ENCODE measurements at places on chromosomes 1 and 21. TPM values are rescaled to one million over a fixed set of nuclear protein-coding genes. Genes with fewer than 3 reads are reported as not detected.
A peak's percentile ranks its signal among the peaks of the same experiment; 100 is the strongest.

The BMP8A gene
- total RNA-seq = not detected

The GNB1 gene
- 58.1 TPM for total RNA-seq

The EDN2 gene
- 0.46 TPM for total RNA-seq

The RUNX3 gene
- total RNA-seq = not detected

The RHCE gene
- not detected for total RNA-seq

The HPCAL4 gene
- not detected for total RNA-seq

The IFI44L gene
- total RNA-seq = 1.6 TPM

The CFHR2 gene
- not detected for total RNA-seq

The DNAI4 gene
- 1.4 TPM for total RNA-seq

The PLA2G4A gene
- 10.6 TPM for total RNA-seq

The CFHR5 gene
- not detected for total RNA-seq

The OVAAL gene
- total RNA-seq = not detected

The KCND3 gene
- total RNA-seq = not detected

The TIE1 gene
- not detected for total RNA-seq

The PLPPR5 gene
- total RNA-seq = not detected

The TMEM52 gene
- 12.0 TPM for total RNA-seq

The EMC1 gene
- 48.6 TPM for total RNA-seq

- DNase-seq = peak; percentile 75
These were observed 36.6 kb downstream of the ELF3 start for GRCh38 chr1:202046748-202047708.

DNA sequence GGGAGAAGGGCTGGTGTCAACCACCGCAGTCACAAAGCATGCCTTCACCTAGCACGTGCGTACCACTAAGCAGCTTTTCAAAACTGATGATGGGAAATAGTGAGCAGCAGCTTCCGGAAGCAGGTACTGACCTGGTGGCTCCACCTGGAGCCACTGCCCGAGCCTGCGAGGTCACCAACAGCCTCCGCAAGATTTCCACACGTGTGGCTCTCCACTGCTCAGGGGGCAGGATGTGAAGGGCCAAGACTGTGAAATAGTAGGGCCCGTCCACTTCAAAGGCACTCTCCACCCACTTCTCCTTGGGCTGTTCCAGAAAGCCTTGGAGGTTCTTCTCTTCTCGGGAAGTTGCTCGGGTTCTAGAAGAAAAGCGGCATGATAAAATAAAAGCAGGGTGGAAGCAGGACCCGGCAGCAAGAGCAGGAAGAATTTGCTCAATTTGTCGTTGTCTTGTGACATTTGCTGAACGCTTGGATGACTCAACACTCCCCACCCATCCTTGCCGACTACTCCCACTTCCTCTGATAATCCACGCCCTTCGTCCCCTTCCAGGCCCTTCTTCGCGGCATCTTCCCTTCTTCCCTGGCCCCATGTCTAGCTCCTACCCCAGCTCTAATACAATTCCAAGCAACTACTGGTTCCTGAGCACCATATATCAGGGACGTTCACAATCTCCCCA is 124.9 kb upstream of the IFFO2 start:
- peak; percentile 85 for DNase-seq

DNA sequence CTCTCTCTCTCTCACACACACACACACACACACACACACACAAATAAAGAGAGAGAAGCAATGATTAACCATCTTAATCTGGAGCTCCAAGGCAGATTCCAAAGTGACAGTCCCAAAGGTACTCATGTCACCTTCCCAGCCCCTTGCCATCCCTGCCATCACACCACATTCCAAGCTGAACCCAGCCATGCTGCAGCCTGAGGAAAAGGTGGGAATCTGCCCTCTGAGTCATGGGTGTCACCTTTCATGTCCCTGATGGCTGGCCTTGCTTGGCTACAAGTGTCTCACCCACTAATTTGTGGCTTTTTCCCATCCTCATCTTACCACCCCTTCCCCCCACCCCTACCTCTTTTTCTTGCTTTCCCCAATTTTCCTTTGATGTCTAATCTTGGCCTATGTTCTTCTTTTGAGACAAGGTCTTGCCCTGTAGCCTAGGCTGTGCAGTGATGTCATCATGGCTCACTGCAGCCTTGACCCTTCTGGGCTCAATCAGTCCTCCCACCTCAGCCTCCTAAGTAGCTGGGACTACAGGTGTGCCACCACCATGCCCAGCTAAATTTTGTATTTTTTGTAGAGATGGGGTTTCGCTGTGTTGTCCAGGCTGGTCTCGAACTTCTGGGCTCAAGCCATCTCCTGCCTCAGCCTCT is 3.2 kb downstream of the ANXA9 start:
- DNase-seq = no peak

- DNase-seq = no peak
These were observed 49.4 kb downstream of the CAPN9 start for GRCh38 chr1:230796626-230797025.

- no peak for DNase-seq
These were observed 38.1 kb upstream of the GREM2 start for GRCh38 chr1:240649733-240650721.

GRCh38 chr1:13549521-13549920 is 34.1 kb upstream of the PDPN start:
- no peak for DNase-seq

DNA sequence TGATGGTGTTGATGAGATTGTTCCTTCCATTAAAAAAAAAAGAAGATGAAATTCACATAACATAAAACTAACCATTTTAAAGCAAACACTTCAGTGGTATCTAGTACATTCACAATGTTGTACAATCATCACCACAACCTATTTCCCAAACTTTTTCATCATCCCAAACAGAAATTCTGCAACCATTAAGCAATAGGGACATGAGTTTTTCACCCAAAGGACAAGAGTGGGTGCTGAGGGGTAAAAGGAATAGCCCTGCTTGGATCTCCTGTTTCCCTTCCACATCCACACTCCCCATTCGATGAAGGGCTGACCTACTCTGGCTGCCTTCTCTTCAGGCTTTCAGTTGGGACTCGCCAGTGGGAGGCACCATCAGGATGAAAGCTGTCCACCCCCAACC is 59.3 kb downstream of the SLC9A1 start:
- DNase-seq = no peak

GRCh38 chr1:16351456-16351993 is 755 bp downstream of the FBXO42 start:
- DNase-seq = peak; percentile 47

- no peak for DNase-seq
These were observed 24.1 kb upstream of the MYCL start for GRCh38 chr1:39925721-39926342.

DNA sequence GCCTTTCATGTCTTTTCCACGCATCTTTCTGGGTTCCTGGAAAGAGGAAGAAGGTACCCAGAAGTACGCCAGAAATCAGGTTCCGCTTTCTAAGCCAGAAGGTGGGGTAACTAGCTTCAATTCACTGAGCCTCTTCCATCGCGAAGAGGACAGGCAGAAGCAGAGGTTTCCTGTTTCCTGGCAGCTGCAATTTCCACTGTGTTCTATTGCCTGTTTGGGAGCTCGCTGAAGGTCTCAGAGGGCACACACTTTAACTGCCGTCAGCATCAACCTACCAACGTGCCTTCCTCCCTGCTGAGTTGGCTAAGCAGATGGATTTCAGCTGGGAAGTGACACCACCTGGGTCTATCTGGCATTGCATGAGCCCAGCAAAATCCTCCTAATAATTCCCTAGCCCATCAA is 10.0 kb downstream of the NCF2 start:
- peak; percentile 46 for DNase-seq

- DNase-seq = no peak
These were observed 324.3 kb downstream of the TGFB2 start for GRCh38 chr1:218669431-218669830.

- no peak for DNase-seq
These were observed 2.3 kb upstream of the SLC25A34 start for GRCh38 chr1:15733726-15734226.

DNA sequence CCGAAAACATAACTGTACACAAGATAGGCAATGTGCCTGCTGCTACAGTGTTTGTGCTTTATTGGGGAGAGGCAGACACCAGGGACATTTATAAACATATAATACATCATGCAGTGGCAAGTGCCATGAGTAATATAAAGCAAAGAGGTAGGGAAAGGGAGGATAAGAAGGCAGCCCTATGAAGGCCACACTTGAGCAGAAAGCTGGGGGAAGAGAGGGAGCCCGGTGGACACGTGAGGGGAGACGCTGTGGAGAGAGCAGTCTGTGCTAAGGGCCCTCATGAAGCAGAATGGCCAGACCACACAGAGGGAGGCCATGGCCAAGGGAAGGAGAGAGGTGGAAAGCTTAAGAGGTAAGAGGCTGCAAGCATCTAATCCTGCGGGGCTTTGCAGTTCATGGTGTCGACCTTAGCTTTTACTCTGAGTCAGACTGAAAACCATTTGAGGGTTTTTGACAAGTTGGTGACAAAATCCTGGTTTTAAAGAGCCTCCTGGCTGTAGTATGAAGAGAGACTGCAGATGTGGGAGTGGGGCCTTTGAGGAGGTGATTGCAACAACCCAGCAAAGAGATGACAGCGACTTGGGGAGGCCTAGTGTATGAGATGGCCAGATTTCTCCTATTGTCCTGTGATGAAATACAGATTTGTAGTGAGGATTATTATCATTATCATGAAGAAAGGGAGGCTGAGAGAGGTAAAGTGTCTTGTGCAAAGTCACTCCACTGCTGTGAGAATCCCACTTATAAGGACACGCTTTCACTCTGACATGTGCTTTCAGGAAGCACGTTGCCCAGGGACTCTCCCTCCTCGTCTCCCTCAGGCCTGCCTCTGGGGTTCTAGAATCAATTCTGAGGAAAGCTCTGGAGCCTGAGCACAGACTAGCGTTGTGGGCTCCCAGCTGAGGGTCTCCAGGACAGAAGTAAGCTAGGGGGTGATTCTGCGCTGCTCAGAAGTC is 192.9 kb downstream of the RHOU start:
- no peak for DNase-seq

DNA sequence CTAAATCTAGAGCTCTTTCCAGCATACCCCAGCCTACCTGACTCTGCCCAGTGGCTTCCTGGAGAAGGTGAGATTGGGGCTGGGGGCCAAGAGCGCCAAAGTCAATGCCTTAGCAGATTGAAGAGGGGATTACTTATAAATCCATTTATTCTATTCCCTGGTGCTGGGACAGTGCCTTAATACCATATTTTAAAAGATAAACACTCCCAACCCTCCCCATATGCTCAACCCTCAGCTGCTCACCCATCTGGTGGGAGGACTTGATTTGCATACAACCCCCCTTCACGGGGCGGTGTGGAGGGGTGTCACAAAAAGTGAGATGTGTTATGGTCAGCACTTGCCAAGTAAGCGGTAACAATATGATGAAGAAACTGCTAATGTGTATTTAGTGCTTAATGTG is 3.2 kb upstream of the DISP3 start:
- DNase-seq = no peak

DNA sequence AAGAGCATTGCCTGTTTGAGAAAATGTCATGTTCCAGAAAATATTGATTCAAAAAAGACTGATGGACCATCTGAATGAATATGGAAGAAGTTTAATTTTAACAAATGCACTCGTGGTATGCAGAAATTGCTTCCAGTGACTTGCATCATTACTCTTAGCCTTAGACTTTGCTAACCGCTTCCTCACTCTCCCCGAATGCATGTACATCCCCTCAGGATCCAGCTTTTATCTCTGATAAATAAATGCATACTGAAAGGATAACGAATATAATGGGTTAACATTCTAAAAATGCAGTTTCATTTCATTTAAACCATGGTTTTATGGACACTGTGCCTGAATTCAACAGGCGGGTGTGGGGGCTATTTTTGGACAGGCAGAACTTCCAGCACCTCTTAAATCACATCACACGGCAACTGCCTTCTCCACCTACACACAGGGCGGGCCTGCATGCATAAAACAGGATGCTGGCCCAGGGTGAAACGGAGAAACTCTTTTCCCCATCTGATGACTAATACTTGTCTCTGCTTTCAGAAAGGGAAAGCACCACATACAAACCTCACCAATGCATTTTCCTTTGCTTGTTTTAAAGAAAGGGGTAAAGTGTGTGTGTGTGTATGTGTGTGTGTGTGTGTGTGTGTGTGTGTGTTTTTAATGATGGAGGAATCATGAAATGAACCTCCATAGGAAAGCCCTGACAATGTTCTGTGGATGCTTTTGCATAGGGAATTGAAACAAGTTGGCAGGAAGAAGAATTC is 48.7 kb downstream of the SPAG17 start:
- DNase-seq = no peak

GRCh38 chr1:151680826-151681225 is 35.8 kb downstream of the CELF3 start:
- peak; percentile 88 for DNase-seq

- DNase-seq = no peak
These were observed 389.2 kb downstream of the LMX1A start for GRCh38 chr1:164967300-164967699.

GRCh38 chr1:2091611-2092604 is 41.7 kb downstream of the PRKCZ start:
- DNase-seq = peak; percentile 73

- DNase-seq = no peak
These were observed 32.2 kb upstream of the IFNAR2 start for GRCh38 chr21:33197496-33197895.

GRCh38 chr1:14724678-14725077 is 126.2 kb downstream of the KAZN start:
- DNase-seq = no peak

GRCh38 chr1:53419034-53419433 is 40.2 kb upstream of the DMRTB1 start:
- DNase-seq = no peak

DNA sequence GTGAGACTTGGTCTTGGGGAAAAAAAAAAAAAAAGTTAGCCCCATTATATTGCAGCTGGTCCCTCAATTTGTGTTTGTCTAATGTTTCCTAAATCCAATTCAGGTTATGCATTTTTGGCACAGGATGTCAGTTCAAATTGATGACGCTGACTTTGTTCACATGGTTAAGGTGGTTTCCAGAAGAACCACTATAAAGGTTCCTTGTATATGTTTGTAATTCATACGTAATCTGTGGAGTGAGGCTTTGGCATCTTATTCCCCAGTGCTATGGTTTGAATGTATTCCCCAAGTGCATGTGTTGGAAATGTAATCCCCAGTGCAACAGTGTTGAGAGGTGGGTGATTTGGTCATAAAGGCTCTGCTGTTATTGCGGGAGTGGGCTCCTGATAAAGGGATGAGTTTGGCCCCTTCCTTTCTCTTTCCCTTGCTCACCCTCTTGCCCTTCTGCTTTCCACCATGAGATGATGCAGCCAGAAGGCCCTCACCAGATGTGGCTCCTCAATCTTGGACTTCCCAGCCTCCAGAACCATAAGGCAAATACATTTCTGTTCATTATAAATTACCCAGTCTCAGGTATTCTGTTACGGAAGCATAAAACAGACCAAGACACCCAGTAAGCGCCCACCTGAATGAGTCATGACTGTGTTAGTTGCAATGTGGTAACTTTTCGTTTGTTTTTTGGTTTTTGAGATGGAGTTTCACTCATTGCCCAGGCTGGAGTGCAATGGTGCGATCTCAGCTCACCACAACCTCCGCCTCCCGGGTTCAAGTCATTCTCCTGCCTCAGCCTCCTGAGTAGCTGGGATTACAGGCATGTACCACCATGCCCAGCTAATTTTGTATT is 19.5 kb upstream of the HLCS start:
- no peak for DNase-seq

DNA sequence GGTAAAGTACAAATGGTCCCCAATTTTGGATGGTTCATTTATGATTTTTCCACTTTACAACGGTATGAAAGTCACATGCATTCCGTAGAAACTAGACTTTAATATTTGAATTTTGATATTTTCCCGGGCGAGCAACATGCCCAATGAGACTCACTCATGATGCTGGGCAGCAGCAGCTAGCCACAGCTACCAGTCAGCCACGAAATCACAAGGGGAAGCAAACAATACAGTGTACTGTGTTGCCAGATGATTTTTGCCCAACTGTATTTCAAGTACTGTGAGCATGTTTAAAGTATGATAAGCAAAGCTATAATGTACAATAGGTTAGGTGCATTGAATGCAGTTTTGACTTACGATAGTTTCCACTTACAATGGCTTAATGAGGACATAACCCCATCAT is 266.8 kb downstream of the VAV3 start:
- DNase-seq = no peak

Measured in HT-29 (cell line).